ENCODE measurements at places on chromosomes 4 and X.
A peak's percentile ranks its signal among the peaks of the same experiment; 100 is the strongest.

- DNase-seq = no peak
Measured at GRCh38 chrX:42485601-42486000, 292.4 kb downstream of the PPP1R2C start.

GRCh38 chr4:37970702-37971101 is 10.5 kb downstream of the PTTG2 start:
- no peak for DNase-seq

DNA sequence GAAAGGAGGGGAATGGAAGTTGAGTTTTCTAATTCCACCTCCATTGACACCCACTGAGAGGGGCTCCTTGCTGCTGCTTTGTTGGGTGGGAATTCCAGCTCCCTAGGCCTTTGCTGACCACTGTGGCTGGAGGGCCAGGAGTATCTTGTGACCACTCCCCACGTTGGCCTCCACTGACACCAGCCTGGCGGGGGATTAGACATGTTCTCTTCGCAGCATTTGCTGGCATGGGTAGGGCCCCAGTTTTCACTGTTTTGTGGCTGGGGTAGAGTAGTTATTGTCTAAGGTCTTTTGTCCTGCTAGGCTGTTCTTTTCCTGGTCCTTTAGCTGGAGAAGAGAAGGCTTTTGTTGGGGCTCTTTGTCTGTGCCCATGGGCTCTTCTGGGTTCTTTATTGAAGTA is 116.7 kb downstream of the CDKL5 start:
- DNase-seq = no peak

DNA sequence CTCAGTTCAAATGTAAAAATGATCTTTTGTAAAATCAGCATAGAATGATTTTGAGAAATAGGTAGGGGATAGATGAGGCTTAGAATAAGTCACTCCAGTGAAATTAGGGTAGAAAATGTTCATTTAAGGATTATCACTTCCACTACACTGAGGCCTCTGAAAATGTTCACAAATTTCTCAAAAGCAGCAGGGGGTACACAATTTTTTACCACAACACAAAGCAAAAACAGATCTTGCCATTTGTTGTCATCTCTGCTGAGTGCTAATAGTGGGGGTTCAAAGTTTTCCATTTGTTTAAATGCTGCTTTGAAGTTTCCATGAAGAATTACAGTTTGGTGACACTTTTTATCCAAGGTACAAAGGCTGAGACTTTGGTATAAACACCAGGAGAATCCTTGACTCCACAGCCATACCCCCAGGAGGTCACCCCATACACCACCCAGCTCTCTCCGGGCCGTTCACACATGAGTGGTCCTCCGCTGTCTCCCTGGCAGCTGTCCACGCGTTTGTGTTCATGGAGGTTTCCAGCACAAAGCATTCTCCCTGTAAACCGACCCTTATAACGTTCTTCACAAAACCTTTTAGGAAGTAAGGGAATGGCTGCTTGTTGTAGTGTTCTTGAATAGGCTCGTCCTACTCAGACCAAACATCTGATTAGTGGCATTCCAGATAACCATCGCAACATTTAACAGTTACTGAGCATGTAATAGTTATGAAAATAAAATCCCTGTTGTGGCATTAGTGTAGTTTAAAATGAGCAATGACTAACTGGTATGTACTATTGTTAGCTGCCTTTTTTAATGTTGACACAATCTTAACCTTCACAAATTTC is 71.0 kb downstream of the PRSS12 start:
- DNase-seq = peak; percentile 16

- peak; percentile 36 for DNase-seq
Measured at GRCh38 chr4:172245516-172245915, 432.3 kb downstream of the GALNTL6 start.

DNA sequence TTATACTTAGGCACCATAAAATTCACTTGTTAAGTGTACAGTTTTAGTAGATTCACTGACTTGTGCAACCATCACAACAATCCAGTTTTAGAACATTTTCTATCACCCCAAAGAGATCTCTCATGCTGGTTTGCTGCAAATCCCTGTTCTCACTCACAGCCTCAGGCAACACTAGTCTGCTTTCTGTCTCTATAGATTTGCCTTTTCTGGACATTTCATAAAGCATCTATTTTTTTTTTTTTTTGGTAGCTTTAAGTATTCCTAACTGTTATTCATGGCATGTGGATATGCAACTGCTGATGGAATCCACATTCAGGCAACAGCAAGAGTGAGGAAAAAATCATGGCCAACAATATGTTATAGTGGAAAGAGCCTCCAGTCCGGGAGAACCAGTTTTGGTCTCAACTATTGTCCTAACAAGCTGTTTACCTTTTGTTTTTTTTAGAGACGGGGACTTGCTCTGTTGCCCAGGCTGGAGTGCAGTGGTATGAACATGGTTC is 27.0 kb upstream of the TMEM150C start:
- no peak for DNase-seq

GRCh38 chrX:131650637-131651410 is 107.0 kb downstream of the OR13H1 start:
- no peak for DNase-seq

GRCh38 chr4:64682481-64682880 is 273.2 kb upstream of the TECRL start:
- no peak for DNase-seq

DNA sequence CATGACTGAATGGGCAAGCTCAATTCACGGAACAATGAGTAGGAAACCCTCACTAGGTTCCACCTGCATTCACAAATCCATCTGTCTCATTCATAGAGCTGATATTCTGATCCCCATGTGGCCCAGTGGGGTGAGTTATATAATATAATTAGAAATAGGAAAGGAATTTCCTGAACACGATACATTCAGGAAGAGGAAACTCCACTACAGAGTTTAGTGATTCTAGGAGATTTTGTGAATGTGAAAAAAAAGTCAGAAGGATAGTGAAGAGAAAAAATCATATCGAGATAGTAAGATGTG is 471.2 kb downstream of the GASK1B start:
- no peak for DNase-seq
